Stimulated activated CD4-positive, alpha-beta T cell treated with anti-CD3 and anti-CD28 coated beads, Interleukin-15, amount 100 ng/mL, for 48 hours (primary cell): ENCODE measurements at places on chromosomes 16 and 17.

DNA sequence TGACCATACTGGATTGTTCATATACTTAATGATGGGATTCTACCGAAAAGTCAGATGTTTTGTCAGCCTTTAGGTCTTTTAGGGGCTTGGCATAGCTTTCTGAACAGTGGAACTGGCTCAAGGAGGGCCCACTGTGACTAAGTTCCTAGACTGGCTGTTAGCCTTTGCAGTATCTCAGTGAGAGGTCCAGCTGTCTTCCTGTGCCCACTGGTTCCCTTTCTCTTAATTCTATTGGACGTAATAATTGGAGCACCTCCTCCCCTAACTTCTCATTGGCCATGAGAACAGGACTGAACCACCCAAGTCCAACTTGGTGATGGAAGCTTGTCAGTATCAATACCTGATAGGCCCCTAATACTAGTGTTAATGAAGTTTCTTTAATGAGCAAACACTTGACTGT, 13.5 kb downstream of the KPNA2 start:
- no peak for DNase-seq

DNA sequence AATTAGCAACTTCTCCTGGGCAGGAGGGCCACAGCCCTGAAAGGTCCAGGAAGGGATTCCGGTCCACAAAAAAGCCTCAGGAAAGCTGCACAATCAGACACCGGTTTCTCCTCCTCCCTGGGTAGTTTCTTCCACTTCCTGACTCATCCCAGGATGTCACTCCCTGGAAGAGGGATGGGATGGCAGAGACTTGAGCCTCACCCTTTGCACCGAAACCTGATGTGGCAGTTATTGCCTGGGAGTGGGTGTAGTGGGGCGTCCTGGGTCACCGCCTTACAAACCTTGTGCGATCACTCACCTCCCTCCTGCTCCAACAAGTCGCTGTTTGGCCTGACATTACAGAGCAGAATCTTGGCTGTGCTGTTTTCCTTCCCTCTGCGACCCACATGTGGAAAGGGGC, 70.8 kb downstream of the LYRM1 start:
- no peak for DNase-seq

DNA sequence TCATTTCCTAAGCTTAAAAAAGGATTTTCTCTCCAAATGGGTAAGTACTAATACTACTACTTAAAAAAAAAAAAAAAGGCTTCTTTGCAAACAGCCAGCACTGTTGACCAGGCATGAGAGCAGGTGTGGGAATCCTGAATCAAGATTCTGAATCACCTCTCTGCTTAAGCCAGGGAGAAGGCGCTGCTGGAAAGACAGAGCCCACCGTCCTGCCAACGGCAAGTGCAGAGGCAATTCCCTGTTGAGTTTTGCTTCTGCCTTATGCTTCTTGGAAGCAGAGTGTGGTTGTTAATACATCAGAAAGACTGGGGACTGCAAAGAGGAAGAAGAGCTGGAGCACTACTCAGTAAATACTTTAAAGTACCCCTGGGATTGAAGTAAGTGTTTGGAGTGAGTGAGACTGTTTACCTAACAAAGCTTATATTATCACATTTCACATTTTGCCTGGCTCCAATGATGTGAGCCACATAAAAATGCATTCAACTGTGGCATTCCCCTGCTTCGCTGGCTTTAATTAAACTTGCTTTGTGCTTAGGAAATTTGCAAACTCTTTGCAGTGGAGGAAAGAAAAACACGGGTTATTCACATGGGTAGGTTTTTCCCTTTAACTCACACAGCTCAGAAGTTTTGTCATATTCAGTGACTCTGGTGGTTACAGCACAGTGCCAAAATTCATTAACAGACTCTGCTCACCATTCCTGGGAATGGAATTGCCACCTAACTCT, 86.0 kb upstream of the KIF2B start:
- no peak for DNase-seq

- no peak for DNase-seq
Observed at GRCh38 chr16:85234310-85235204, 122.3 kb upstream of the CIBAR2 start.

DNA sequence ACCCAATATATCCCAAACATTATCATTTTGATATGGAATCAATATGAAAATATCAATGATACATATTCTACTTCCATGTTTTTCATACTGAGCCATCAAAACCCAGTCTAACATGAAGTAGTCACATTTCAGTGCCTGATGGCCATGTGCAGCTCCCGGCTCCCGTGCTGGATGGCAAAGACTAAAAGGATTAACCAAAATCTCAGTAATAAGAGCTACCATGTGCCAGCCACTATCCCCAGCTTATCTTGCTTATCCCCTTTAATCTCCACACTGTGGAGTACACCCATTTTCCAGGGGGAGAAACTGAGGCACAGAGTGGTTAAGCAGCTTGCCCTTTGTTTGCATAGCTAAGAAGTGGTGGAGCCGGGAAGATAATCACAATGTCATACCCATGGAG, 9.2 kb downstream of the CD300LG start:
- no peak for DNase-seq

GRCh38 chr17:64152428-64153125, 22.6 kb upstream of the ERN1 start:
- no peak for DNase-seq

- DNase-seq, result no peak
Observed at GRCh38 chr16:53937161-53937880, 233.4 kb downstream of the FTO start.

DNA sequence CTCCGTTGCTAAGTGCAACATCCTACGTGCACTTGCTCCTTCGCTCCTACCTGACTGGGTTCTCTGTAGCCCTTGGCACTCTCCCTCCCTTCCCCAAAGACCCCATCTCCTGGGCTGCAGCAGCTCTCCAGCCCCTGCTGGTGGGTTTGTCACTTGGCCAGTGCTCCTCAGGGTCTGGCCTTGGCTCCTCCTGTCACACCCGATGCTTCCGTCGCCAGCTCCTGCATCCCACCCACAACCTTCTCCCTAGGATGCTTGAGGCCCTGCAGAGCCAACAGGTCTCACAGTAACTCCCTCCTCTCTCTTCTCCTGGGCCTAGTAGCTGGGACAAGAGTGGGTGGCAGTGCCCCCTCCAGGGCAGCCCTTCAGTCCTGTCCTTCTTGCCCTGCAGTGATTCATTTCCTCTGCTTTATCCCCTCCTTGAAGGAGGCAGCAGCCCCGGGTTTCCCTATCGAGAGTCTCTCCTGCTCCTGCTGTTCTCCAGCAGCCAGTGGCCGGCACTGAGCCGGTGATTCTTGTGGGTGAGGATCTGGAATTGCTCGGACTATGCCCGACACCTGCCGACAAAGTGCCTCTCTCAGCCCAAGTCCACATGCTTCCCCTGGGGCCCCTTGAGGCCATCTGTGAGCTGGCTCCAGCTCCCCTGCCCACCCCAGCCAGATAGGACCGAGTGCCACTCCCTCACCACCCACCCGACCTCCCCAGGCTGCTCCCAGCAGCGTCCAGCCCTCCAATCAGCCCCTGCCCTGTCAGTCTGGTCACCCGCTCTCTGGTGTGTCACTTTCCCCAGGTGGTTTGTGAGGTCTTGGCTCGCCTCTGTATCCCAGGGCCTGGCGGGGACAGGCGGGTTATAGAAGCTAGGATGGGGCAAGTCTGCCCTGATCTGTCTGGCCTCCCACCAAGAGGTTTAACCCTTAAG, 3.8 kb downstream of the LITAFD start:
- DNase-seq, result no peak

- no peak for DNase-seq
Observed at GRCh38 chr16:6573577-6573976, 759.1 kb upstream of the RBFOX1 start.

GRCh38 chr16:51426276-51426675, 275.2 kb upstream of the SALL1 start:
- DNase-seq, result no peak

- no peak for DNase-seq
Observed at GRCh38 chr16:80046261-80046660, 445.7 kb upstream of the MAF start.

DNA sequence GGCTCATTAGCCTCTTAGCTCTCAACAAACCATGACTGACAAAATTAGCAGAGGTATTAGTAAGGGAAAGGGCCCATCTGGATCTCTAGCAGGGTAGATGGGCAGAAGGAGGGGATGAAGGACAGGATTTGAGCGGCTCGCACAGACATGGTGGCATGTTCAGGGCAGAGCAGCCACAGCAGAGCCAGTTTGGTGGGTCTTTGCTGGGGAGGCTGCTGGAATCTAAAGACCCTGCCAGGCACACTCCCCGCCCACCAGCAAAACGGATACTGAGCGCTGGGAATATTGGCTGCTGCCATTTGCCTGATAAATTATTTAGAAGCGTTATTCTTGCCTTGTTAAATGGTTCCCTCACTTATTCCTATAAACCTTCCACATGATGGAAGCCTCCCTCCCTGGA, 20.7 kb upstream of the NAT9 start:
- no peak for DNase-seq

DNA sequence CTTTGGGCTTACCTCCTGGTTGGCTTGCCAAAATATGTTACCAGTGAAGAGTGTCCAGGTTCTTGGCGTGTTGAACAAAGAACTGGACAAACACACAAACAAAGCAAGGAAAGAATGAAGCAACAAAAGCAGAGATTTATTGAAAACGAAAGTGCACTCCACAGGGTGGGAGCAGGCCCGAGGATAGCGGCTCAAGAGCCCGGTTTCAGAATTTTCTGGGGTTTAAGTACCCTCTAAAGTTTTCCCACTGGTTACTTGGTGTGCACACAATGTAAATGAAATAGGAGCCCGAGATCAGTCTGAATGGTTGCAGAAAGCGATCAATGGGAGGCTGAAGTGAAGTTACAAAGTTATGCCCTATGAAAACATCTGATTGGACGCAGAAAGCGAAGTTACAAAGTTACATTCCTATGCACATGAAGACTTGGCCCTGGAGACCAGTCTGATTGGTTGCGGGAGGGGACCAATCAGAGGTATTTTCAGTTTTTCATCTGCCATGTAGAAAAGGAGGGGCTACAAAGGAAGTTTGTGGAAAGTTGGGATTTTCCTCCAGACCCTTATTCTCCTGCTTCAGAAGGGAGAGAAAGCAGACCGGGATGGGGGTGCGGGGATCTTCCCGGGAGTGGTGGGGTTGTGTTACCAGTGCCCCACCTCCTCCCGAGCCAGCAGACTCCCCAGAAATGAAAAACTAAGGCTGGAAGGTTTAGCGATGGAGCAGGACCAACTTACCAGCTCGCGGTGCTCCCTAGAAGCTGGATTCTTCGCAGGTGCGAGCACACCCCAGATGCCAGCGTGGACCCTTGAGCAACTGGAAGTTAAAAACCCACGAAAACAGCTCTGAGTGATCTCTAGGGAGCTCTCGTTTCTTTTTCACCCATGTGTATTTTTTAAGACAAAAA, at the start of gene SLFN12:
Gene SLFN12 (minus strand): TSS at position 325 of the 899 bp plus-strand sequence. CDS start 9,472 bp downstream, outside the sequence.
- DNase-seq, result peak; percentile 15

DNA sequence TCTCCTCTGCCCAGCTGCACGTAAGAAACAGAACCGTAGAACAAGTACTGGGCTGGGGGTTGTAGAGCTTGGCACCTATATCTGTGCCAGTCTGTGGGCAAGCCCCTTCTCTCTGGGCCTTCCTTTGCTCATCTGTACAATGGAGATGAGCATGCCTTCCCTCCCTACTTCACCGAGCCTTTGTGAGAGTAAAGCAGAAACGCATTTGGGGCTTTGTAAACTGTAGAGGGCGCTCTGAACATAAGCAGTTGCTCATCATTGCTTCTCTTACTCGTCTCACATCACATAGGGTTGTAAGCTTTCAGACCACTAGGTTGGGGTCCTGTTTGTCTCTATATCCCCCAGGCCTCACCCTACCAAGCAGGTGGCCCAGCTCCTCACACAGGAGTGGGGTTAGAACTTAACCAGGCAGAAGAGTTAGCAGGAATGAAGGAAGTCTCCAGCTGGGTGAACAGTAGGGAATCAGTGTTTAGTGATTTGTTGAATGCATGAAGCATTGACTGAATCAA, 15.1 kb downstream of the SAMD14 start:
- no peak for DNase-seq

DNA sequence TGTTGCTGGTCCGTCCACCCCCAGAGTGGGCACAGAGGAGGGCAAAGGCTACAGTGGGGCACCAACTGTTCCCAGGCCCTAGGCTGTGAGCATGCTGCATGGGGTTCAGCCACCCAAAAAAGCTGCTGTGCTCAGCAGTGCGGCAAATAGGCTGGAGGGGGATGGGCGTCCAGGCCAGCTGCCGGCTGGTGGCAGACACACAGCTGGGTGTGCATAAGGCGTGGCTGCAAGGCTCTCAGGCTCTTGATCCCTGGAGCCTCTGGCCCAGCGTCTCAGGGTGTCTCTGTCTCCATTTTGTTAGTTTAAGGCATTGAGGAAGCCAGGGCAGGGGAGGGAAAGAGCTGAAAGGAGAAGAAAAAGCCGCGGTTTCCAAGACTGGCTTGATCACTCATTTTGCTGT, 8.8 kb downstream of the RPL19 start:
- DNase-seq, result no peak

DNA sequence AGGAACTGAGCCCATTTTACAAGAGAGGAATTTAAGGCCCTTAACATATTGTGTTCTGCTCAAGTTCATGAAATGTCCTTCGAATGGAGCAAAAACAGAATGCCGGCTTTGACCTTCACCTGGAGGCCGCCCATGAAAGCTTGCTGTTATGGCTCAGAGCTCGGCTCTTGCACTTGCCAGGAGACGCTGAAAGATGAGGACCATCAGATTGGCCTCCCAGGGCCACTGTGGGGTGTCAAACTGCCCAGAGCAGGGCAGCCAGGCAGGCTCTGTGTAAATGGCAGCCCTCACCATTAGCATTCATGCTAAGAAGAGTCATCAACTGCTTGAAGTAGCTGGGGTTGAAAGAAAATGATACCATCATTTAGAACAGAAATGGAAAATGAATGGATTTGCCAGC, 39.3 kb downstream of the IL21R start:
- DNase-seq, result no peak

DNA sequence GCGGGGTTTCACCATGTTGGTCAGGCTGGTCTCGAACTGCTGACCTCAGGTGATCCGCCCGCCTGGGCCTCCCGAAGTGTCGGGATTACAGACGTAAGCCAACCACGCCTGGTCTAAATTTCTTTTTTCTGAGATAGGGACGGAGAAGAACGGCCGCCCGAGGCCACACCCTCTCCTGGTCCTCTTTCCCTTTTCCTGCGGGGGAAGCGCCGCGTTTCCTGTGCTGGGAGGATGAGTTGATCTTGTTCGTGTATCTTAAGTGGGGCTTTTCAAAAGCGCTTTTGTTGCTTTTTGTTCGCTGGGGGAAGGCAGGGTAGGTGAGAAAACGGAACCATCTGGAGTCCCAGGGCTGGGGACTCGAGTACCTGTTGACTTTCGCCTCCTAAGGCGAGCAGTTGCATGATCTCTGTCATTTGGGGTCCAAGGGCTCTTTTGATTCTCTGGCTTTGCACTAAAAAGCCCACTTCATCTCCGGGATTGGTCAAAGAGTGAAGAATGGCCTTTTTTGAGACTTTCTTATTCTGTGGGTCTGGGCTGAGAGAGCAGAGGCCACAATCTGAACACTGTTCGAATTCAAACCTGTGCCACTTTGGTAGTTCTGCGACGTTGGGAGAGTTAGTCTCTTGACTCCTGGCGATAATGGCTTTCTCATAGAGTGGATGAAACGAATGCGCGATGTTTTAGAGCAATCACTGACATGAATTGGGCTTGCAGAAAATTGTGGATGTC, 1.3 kb downstream of the FUS start:
- no peak for DNase-seq
